ENCODE measurements at places on chromosomes 2 and 18.

- DNase-seq = no peak
Measured at GRCh38 chr2:219215871-219216534, 2.8 kb downstream of the ABCB6 start.

DNA sequence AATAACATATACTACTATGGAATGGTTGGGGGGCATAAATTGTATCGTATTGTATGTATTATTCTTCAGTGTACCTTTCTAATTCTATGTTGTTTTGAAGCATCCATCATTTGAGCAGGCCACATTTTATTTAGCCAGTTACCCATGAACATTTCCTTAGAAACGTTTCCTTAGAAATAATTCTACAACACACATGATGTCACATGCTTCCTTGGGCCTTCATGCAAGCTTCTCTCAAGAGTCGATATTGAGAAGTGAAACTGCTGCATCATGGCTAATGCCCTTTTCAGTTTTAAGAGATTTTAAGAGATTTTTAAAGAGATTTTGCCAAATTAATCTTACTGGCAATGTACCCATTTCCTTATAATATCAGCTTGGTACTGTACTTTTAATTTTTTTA lies 63.9 kb downstream of the ALPK2 start:
- peak; percentile 60 for DNase-seq

- DNase-seq = no peak
Measured at GRCh38 chr18:3520230-3521085, 70.5 kb downstream of the TGIF1 start.

GRCh38 chr18:79260023-79260422 lies 135.7 kb upstream of the NFATC1 start:
- no peak for DNase-seq

GRCh38 chr2:104502901-104503300 lies 351.0 kb upstream of the POU3F3 start:
- no peak for DNase-seq

DNA sequence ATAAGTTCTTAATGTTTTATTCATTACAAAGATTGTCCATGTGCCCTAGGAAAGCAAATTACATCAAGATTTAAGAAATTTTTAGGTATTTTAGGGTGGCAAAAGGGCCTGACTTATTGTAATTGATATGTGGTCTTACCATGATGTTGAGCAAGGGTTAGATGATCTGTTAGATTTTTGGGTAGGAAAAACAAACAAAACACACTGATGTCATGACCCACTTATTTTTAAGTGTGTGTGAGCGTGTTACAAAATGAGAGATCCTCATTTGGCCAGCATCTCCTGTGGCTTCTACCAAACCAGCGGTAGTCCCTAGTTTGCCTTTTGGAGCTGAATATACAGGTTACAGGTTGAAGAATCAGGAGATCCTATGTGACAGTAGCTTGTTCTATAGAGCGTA lies 89.8 kb upstream of the ITGB6 start:
- DNase-seq = no peak

GRCh38 chr18:75128911-75129716 lies 79.8 kb downstream of the PTGR3 start:
- DNase-seq = no peak

DNA sequence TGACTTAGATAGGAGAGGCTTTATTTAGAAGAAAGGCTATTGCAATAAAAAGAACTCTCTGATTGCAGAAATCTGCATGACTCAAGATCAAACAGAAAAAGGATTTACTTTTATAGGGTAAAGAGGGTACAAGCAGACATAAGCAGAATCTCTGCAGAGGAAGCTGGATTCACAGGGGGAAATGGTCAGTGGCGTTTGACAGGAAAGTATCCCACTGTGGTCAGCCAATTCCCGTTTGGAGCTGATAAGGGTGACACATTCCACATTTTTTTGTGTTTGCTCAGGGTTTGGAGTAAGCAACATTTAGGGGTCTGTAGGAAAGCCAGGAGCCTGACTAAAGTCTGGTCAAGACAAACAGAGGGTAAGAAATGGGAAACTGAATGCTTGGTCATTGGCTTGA lies 23.9 kb upstream of the SCYGR5 start:
- no peak for DNase-seq

GRCh38 chr2:106996171-106996769 lies 110.3 kb upstream of the ST6GAL2 start:
- no peak for DNase-seq

DNA sequence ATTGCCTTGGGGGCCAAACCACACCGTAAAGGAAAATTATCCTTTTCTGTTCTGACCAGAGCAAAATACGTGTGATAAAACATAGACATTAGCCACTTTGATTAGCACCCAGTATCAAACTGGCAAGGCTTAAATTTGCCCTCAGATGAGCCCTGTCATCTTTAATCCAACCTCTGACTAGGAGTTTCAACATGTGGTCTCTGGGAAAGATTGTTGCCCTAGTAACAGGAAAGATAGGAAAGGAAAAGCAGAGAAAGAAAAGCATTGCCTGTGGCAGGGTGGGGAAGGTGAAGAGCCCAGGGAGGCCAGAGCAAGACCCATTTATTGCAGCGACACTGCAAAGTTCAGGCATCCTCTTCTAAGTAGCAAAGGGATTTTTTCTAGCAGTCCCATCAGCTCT lies 181.5 kb upstream of the SCN7A start:
- DNase-seq = no peak

- no peak for DNase-seq
Measured at GRCh38 chr2:26619521-26619951, 21.6 kb downstream of the CIB4 start.

GRCh38 chr18:8507361-8507760 lies 101.9 kb upstream of the RAB12 start:
- no peak for DNase-seq

DNA sequence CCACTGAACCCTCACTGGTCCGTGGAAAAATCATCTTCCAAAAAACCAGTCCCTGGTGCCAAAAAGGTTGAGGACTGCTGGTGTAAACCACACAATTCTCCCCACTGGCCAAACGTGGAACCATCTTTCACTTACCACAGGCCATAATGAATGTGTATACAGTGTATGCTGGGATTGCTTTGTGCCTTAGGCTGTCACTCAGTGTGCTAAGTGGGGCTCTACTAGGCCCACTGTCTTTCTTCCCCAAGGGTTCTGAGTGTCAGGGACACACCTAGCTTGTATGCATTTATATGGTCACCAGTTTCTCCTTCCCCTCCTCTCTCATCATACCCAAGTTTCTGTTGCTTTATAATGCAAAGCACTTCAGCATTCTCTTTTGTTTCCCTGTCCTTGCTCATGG lies 27.2 kb downstream of the SCYGR8 start:
- no peak for DNase-seq

DNA sequence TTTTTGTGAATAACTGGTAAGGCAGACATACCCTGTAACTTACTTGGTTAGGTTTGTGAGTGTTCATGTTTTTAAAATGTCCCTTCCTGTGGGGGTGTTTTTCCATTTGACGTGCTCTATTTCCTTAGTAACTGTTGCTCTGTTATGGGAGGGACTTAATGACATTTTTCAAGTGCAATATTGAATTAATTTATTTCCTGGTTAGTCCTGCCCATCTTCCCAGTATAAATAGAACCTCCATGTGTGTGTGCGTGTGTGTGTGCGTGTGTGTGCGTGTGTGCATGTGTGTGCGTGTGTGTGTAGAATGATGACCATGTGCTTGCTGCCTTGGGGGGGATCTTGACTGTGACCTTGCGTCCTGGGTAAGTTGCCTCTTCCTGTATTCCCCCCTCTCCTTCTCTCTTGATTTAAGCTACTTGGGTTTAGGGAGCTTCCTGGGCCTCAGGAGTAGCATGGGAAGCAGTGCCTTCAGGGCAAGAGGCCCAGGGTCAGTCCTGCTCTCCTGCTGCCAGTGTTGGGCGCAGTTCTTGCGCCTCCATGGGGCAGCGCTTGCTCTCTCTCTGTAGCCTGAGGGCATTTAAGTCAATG lies 163.9 kb downstream of the LDLRAD4 start:
- DNase-seq = no peak

GRCh38 chr2:37886745-37887144 lies 38.3 kb upstream of the RMDN2 start:
- no peak for DNase-seq

- no peak for DNase-seq
Measured at GRCh38 chr2:220708366-220708765, 863.7 kb downstream of the EPHA4 start.

GRCh38 chr2:26769089-26769761 lies 5.1 kb downstream of the SLC35F6 start:
- no peak for DNase-seq

- no peak for DNase-seq
Measured at GRCh38 chr2:108893277-108893676, 95.7 kb downstream of the EDAR start.

DNA sequence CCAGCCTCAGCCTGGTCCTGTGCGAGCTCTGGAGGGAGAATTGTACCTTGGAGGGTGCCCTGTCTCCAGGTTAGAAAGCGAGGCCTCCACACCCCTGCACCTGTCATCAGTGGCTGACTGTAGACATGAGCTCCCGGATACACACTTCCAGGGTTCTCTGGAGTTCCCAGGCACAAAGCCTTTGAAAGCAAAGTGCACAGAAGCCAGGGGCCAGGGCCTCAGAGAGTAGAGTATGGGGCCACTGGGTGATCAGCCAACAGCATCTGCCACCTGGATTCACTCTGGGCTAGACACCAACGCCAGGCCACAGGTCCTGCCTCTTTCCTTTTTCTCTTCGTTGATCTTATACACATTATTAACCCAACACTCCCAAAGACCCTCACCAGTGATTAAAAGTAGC lies 239.4 kb upstream of the HDAC4 start:
- DNase-seq = no peak

DNA sequence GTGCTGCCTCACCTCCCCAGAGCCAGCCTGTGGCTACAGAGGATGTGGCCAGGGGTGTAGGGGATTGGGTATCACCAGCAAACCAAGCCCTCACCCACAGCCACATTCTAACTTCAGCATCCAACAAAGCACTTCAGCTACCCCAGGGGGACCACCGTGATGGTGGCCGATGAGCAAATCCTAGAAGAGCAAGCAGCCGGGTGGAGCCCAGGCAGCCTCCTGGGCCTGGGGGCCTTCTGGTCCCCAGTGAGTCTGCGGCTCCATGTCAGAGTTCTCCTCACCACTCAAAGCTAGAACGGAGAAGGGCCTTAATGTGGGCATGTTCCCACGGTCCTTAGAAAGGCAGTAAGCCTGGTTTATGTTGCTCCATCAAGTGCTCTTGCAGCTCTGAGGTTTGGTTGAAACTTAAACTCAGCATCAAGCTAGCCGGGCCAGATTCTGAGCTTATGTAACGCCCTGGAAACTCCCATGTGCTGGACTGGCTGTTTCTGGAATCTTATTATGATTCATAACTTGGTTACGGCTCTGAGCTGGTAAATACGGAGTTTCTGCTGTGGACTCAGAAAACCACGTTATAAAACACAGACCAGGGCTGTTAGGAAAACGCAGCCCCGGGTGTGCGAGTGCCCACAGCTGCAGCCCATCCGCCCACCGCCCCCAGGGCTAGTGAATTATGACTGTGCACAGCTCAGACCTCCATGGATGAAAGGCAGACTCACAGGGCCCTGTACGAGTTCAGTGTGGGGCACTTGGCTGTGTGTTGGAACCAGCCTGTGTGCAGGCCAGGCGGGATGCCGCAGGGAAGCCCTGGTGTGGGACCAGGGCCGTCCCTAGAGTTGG lies 99.8 kb downstream of the SEPTIN10 start:
- DNase-seq = peak; percentile 80

DNA sequence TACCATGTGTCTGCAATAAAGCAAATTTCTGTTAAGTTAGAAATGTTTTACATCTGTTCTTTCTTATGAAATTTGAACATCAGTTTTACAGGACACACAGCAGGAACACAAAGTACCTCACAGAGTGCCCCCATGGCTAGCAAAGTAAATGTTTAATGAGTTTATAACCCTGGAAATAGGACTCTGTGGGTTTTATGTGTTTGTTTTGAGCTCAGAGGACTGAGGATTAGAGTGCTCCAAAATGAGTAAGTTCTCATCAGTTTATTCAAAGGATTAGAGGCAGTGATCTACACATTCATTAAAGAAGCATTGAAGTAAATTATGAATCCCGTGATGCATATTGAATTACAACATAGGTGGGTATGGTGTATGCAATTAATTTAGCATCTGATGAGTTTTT lies 281.8 kb downstream of the GULP1 start:
- no peak for DNase-seq

- no peak for DNase-seq
Measured at GRCh38 chr18:57921708-57922107, 118.6 kb upstream of the ATP8B1 start.

- no peak for DNase-seq
Measured at GRCh38 chr18:46242183-46242582, 138.0 kb downstream of the HAUS1 start.

DNA sequence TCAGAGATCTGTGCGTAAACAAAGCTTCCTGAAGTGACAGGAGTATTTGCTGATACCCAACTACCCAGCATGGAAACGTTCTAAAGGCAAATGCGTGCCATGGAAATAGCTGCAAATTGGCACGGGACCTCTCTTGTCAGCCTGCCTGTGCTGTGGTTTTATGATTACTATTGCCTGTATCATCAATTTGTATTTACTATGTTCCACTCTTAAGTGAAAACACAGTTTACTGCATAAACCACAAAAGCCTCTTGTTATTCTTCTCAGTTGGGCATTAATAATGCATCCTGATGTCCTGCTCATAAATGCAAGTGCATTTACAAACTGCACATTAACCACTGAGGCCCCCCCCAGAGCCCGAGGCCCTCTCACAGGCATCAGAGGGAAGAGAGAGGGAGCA lies 196.6 kb upstream of the SLC35G4 start:
- DNase-seq = no peak

GRCh38 chr2:241136191-241136590 lies 13.1 kb downstream of the PASK start:
- no peak for DNase-seq

GRCh38 chr18:44895176-44895798 lies 214.6 kb downstream of the SETBP1 start:
- no peak for DNase-seq

DNA sequence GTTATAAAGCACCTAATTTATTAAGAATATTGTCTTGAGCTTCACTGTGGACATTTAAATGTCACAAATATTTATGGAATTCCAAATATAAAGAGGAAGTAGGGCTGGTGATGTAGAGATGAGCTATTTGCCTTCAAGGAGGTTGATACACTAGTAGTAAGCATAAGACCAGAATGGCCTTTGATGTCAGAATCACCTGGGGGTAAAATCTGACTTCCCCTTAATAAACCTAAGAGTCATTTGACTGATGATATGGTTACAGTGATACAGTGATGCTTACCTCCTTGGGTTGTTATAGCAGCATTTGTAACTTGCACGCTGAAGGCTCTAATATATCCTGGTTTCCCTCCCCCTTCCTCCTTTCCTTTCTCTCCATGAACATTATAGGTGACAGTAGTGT lies 143.7 kb downstream of the CERS6 start:
- no peak for DNase-seq

GRCh38 chr2:240638512-240639160 lies 13.4 kb downstream of the GPR35 start:
- DNase-seq = no peak

- no peak for DNase-seq
Measured at GRCh38 chr18:54528942-54529376, 62.1 kb upstream of the DYNAP start.

DNA sequence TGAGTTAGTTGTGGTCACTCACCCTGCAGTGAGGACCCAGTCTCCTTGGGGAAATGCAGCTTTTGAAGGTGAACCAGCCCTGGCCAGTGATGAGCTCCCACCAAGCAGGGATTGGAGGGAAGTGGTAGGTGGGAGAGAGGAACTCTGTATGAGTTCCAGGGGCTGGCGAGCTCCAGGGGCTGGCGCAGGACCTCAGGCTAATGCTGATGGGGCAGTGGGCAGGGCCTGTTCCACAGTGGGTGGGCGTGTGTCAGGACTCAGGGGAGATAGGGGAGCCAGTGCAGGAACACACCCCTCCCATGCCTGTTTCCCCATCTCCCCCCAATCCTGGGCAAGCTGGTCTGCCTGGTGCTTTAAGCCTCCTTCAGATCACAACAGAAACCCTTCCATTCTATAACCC lies 208.4 kb downstream of the DYSF start:
- no peak for DNase-seq
